ENCODE measurements at places on chromosomes 5 and 9.

DNA sequence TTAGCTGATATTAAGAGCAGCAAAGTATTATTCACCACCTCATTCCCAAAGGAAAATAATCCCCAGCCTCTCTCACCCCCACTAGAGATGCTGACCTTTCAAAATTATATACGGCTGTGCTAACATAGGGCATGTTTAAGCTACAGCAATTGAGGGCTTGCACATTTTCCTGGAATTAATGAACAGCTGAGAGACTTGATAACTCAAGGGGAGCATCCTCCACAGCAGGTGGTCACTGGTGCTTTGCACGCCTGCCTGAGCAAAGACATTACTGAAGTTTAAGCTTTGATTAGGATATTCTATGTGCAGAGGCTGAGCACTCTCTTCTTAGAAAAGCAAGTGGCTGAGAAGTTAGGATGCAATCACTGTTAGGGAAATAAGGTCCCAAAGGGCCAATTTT, 230.9 kb downstream of the FAM114A2 start:
- no peak for DNase-seq

- DNase-seq = no peak
These were observed 170.4 kb downstream of the RFK start for GRCh38 chr9:76223749-76224340.

DNA sequence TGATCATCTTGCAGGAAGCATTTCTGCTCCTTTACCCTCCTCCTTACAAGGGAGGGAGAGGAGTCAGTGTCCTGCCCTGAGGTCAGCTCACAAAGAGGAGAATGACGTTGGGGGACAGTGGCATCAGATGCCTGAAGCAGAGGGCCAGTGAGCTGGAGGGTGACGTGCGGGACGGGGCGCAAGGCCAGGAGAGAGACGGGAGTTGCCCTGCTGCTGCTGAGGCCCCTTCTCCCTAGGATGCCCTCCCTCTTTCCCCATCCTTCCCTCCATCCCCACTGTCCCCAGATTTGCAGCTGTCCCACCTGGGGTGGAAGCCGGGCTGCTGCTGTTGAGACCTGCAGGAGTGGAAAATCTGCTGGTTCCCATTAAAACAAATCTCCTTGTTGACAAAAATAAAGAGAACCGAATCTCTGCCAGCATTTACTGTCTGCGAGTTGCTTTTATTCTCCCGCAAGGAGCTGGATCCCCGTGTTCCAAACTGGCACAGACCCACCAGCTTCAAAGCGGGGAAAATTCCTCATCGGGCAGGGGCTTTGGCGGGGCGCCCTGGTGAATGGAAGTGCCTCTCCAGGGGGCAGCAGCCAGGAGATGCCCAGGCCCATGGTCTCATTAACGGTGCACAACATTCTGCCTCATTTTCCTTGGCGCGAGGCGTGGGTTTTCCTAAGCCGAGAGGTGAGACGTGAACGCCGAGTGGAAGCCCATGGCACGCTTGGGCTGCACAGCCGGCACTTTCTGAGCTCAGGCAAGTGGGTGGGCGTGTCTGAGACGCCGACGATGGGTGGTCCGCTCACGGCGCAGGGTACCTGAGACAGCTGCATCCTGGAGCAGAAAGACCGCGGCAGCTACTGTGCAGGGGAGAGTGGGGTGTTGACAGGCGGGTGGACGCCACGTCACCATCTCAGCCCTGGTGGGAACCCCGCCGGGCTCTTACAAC, 13.9 kb upstream of the COL5A1 start:
- no peak for DNase-seq

DNA sequence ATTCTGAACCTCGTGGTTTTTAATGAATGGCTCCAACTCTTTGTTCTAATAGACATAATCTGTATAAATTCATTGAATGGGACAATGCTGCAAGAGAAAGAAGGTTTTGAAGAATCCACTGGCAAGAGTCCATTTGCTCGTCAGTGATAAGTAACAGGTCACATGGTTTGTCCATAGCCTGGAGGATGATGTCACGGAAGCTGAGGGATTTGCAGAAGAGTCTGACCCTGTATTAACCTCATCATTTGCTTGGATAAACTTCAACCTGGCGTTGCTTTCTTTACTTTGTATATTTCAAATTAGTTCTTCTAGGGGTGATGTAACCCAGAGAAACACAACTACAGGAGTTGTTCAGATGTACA, 197.4 kb downstream of the GAS1 start:
- no peak for DNase-seq

DNA sequence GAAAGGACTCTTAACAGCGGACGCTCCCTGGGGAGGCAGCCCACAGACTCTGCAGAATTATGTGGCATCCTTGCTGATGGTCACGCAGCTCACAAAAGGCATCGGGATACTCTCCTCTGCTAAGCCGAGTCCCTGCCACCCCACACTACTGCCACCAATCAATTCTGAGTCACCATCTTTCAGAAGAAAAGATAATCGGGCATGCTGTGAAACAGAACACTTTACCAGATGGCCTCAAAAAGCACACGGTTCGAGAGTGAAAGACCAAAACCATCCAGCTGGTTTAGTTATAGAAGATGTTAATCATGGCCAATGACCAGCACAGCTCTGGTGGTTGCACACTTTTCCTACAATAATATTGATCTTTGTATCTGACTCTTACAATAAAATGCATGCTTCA, 136.3 kb downstream of the MYO10 start:
- DNase-seq = no peak

DNA sequence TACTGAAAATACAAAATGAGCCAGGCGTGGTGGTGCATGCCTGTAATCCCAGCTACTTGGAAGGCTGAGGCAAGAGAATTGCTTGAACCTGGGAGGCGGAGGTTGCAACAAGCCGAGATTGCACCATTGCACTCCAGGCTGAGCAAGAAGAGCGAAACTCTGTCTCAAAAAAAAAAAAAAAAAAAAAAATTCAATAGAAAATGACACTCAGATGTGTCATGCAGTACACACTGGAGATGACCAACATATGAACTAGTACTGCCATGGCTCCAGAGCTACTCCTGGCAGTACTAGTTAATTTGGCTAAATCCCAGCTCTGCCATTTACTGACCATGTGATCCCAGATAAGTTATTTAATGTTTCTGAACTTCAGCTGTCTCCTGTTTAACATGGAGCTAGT, 7.3 kb downstream of the ATOX1 start:
- DNase-seq = no peak
